ENCODE measurements at places on chromosomes 12 and 14.
A peak's percentile ranks its signal among the peaks of the same experiment; 100 is the strongest.

DNA sequence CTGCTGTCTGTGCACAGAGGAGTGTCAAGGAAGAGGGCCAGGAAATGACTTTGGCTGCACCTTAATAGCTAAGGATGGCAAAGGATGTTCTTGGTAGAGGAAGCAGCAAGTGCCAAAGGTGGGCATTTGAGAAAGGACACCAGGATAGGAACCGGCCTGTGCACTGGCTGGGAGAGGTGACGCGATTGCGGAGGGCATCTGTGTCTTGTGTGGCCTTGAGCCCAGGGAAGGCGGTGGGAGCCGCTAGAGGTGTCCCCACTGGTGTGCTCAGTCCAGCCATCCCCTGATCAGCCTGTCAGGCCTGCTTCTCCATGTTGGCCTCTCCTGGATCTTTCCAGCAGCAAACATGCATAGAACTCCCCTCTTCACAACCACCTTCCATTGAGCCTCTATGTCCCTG lies 30.2 kb downstream of the PAPLN start:
- no peak for DNase-seq

DNA sequence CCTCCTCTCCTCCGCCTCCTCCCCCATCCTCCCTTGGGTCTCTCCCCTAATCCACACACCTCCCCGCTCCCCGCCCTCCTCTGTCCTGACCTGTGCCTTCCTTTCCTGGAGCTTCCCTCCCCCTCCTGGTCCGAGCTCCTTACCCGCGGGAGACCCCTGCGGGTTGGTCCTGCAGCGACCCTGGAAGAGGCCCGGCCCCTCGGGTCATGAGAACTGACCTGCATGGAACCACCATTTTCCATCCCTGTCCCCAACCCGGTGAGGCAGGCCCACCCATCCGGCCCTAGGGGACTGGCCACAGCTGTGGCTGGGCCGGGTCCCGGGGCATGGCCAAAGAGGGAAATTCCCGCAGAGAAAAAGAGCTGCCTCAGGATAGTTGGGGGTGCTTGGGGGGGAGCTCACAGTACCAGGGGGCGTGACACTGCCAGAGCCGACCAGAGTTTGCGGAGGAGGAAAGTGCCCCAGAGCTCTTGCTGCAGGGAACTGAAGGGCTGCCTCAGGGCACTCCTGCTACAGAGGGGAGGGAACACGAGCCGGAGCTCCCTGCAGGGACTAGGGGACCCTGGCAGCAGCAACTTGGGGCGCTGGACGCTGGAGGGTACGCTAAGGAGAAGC lies 613 bp downstream of the ARHGEF40 start:
- no peak for DNase-seq

DNA sequence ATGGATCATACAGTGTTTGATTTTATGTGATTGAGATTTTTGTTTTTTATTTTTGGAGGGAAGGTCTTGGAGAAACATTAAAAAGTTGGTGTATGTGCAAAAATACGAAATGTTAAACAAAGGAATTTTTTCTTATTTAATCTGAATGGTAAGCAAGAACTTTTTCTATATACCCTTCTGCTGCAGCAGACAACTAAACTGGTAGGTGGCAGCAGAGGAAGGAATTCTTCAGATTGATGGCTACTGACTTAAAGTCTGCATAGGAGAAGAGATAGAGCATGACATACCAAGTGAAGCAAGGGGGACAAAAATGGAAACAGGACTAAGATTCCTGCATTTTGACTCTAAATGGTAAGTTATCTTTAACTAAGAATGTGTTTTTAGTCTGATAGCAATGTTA lies 42.0 kb upstream of the A2ML1 start:
- peak; percentile 72 for DNase-seq

DNA sequence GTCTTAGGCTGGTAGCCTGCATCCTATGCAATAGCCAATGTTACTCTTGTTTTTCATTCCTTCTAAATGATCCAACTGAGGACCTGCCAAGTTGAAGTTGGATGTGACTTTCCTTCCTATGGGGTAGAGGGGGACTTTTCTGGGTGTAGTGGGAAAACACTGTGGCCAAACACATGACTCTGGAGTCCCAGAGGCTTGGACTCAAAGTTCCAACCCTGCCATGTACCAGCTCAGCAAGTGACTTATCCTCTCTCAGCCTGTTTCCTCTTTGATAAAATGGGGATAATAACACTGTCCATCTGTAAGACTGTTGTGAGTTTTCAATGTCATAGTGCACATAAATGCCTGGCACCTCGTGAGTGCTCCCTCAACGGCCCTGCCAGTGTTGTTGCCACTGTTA lies 97.0 kb downstream of the ZFP36L1 start:
- DNase-seq: no peak

DNA sequence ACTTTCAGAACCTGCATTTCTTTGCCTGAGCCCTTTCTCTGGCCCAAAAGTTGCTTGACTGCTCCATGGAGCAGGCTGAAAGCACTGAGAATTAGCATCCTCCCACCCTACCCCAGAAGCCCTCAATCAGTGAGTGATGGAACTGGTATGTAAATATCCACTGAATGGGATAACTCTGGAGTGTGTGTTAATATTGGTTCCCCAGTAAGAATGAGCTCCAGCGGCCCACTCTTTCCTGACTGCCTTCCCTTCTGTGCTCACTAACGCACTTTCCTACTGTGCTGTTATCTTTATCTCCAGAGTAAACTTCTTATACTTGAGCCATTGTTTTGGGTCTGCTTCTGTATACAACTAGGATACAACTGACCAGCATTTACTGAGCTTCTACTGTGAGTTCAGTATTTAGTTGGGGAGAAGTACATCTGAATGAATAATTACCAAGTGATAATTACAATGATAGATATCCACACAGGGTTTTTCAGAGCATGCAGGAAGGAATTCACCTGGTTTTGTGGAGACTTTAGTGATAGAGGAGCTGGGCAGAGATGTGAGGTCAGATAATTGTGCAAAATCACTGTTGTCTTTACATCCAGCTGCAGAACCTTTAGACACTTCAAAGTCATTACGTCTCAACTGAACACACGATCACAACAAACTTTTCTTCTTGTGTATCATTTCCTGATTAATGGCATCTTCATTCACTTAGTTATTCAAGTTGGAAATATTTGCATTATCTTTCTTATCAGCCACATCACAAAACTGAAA lies 149.2 kb upstream of the BTG1 start:
- DNase-seq: no peak

- DNase-seq: no peak
Measured at GRCh38 chr14:36020120-36021029, 156.1 kb downstream of the PTCSC3 start.

Data from SK-MEL-5 (cell line).